ENCODE measurements at places on chromosomes 5 and 9. TPM values are rescaled to one million over a fixed set of nuclear protein-coding genes. Genes with fewer than 3 reads are reported as not detected.
A peak's percentile ranks its signal among the peaks of the same experiment; 100 is the strongest.

Gene PCDHGA11
- total RNA-seq, result 10.7 TPM

Gene GPR151
- total RNA-seq, result not detected

Gene ZBED3
- 8.0 TPM for total RNA-seq

Gene ARHGEF39
- 16.8 TPM for total RNA-seq

Gene PITX1
- total RNA-seq, result not detected

Gene GLDC
- 133 TPM for total RNA-seq

Gene ARL10
- 6.7 TPM for total RNA-seq

Gene DNAI1
- 0.19 TPM for total RNA-seq

Gene RNF145
- total RNA-seq, result 43.5 TPM

Gene SPINK4
- not detected for total RNA-seq

Gene MEIKIN
- total RNA-seq, result not detected

Gene ADGRD2
- total RNA-seq, result 0.45 TPM

Gene PIP5KL1
- 13.4 TPM for total RNA-seq

Gene HSPB3
- total RNA-seq, result not detected

DNA sequence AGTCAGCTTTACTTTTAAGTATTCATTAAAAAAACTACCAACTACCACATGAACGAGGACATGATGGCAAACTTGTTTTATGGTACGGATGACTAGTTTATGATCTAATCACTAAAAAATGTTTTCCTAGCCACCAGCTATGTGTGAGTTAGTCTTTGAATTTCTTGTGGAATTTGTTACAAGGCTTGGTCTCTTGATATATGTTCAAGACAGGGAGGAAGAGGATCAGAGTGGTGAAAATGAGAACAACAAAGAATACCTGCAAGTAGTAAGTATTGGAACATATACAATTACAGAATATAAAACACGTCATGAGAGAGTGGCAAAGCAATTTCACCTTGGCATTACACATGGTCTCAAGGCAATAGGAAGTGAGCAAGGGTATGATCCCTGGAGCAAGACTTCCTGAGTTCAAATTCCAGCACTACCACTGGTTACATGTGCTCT is 548.6 kb upstream of the TLE4 start:
- no peak for DNase-seq

- DNase-seq, result no peak
Observed at GRCh38 chr9:108269371-108269770, 586.4 kb downstream of the ACTL7B start.

- peak; percentile 70 for DNase-seq
Observed at GRCh38 chr9:111740739-111741138, 54.0 kb downstream of the SHOC1 start.

DNA sequence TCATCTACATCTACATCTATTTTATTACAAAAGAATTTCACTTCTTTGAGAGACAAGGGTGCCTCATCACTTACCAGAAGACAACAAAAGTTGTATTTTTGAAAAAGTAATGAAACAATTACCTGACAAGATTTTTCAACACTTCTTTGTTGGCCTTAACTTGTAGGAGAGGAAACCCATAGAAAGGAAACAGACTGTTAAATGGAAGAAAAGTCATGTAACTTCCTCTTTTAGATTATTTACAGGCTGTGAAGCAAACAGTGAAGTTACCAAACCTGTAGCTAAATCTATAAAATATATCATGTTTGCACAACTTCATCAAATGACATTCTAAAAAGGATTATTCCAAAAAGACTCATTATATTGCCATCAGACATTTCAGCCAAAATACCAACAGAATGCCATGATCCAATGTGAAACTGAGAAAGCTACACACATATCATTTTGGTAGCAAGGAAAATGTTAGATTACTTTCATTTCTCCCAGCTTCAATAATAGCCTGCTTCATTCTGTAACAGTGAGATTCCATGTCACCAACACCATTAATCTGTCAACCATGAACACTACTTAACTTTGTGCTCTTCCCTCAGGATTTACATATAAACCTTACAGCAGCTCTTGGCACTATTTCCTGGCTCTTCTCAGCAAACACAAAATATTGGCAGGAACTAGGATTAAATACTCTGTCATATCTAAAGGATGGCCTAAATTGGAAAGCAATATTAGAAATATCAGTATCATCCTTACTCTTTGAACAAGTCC is 122.5 kb downstream of the MCTP1 start:
- DNase-seq, result no peak

GRCh38 chr5:84635235-84636055 is 250.8 kb upstream of the EDIL3 start:
- DNase-seq, result no peak

DNA sequence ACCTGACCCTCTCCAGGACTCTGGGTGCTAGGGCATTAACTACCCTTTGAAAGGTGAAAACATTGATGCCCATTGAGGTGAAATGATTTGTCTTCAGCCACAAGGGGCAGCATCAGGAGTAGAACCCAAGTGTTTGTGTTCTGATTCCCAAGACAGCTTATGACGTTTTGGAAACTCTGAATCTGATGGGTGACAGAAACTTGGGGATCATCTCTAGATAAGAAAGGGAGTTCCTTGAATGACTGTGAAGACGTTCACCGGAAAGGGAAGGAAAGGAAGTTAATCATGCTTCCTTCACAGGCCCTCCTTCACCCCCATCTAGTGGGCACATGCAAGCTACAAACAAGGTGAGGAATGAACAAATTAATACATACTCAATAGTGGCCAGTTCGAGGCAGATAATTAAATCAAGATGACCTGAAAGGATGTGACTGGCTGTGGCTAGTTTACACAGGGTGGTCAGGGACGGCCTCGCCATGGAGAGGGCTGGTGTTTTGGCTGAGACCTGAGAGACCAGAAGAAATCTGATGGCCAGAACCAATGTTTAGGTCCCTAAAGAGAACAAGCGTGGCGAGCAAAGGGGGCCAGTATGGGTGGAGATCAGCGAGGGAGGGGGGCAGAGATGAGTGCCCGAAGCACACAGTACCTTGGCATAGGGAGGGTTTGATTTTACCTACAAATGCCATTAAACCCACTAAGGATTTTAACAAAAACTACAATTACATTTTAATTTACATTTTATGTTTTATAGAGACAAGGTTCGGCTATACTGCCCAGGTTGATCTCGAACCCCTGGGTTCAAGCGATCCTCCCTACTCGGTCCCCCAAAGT is 937 bp upstream of the SLC26A2 start:
- peak; percentile 69 for DNase-seq

- DNase-seq, result no peak
Observed at GRCh38 chr5:77356740-77357139, 135.4 kb downstream of the WDR41 start.

GRCh38 chr5:1106385-1107166 is 5.3 kb downstream of the SLC12A7 start:
- no peak for DNase-seq

- DNase-seq, result no peak
Observed at GRCh38 chr5:139251695-139252288, 41.7 kb upstream of the MATR3 start.

DNA sequence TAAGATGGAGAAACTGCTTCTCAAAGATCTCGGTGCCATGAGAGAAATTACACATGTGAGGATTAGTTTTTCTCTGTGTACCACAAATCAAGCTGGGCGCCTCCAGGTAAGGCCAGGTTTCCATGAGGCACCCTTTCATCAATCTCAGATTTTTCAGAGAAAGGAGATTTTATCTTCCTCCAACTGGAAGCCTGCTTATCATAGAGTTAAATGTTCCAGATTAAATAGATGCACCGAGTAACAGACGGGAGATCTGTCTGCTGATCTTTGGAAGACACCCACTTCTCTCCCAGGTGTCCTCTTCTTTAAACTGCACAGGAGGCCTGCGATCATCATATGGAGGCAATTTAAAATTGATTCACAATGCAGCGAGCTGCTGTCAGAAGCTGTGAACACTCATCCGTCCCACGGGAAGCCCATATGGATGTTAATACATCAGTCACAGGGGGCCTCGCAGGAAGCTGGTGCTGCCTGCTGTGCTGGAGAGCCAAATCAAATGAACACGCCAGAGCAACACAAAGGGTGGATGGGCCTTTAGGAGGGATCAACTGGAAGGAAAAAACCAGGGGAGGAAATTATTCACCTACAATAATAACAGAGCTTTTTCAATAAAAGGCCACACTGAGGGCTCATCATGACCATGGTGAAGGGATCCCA is 93.3 kb downstream of the TLE1 start:
- DNase-seq, result peak; percentile 70

DNA sequence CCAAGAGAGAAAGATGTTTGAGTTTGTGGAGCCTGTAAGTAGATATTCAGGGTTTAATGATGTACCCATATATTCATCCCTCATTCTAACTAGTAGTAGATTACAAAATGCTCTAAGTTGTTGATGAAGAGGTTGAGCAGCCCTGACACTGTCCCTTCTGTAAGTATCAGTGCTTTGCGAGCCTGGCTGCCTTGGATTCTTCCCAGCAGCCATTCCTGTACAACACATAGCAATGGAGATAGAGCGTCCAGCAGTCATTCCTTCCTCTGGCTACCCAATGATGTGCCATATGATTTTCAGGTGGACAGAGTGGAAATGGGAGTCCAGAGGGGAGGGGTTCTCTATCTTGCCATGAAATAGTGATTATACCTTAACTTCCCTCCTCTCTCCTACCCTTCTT is 124.1 kb downstream of the ARHGAP26 start:
- no peak for DNase-seq

GRCh38 chr9:95815133-95815532 is 60.4 kb upstream of the ERCC6L2 start:
- DNase-seq, result no peak

GRCh38 chr9:97753364-97753763 is 56.2 kb upstream of the XPA start:
- DNase-seq, result no peak

- DNase-seq, result no peak
Observed at GRCh38 chr9:8315211-8315610, 515.6 kb upstream of the DMAC1 start.

- no peak for DNase-seq
Observed at GRCh38 chr9:107684224-107684623, 194.7 kb upstream of the KLF4 start.

DNA sequence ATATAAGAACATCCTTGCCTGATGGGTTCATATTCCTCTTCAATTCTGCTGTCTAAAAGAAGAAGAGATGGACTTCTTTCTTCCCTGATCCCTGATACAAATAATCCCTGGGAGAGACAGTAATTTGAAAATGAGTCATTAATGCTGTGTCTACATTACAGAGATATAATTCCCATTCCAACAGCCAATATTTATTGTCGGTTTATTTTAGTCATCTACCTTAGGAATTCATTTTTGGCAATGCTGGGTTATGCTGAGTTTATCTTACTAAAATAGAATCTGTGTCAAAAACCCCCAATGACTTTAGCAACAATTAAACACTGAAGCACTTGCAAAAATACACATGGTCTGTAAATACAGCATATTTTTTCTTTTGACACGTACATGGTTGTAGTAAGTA is 23.9 kb downstream of the ZNF474 start:
- DNase-seq, result no peak

DNA sequence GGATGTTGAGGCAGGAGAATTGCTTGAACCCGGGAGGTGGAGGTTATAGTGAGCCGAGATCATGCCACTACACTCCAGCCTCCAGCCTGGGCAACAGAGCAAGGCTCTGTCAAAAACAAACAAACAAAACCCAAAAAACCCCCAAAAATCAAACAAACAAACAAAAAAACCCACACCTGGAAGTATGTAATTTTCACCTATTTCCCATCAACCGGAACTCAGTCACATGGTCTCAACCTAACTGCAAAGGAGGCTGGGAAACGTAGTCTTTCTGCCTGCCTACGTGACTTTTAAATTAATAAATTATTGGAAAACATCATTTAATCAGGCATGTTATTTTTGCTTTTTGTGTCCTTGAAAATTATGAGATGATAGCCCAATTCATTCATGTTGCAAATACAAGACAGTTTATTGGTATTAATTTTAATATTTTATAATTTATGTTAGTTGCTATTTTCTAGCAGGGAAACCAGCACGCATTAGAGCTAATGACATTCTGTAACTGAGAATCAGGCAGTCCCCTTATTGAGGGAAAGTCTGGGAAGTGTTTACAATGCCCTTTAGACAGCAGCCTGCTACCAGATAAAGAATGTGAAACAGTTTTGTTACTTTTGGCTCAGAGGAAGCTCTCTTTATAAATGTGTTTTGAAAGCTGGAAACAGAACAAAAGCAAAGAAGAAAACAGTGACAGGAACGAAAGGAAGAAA is 110.3 kb downstream of the NXNL2 start:
- peak; percentile 15 for DNase-seq

- no peak for DNase-seq
Observed at GRCh38 chr9:84481636-84482218, 141.2 kb upstream of the SLC28A3 start.

- DNase-seq, result no peak
Observed at GRCh38 chr9:138102246-138103051, 224.9 kb downstream of the CACNA1B start.

DNA sequence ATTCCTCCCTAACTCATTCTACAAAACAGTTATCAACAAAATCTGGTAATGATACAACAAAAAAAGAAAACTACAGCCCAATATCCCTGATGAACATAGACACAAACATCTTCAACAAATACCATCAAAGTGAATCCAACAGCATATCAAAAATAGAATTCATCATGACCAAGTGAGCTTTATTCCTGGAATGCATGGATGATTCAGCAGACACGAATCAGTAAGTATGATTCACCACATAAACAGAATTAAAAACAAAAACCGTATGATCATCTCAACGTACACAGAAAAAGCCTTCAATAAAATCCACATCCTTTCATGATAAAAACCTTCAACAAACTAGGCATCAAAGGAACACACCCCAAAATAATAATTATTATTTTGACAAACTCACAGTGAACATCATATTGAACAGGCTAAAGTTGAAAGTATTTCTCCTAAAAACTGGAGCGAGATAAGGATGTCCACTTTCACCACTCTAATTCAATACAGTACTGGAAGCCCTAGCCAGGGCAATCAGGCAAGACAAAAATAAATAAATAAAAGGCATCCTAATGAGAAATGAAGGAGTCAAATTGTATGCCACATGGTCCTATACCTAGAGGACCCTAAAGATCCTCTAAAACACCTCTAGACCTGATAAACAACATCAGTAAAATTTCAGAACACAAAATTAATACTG is 305.1 kb upstream of the RGMB start:
- no peak for DNase-seq

DNA sequence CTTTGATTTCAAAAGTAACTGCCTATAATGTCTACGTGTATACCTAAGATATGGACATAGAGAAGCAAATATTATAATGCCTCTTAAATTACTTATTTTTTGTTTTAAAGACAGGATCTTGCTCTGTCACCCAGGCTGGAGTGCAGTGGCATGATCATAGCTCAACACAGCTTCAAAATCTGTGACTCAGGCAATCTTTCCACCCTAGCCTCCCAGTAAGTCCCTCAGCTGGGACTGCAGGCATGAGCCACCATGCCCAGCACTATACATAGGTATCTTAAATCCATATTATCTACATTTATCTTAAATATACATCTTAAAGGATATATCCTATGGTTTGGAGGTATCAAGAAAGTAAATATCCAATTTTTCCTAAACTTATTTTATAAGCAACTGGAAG is 261.2 kb downstream of the ARL15 start:
- no peak for DNase-seq

GRCh38 chr5:157772127-157772526 is 28.6 kb downstream of the LSM11 start:
- DNase-seq, result no peak

GRCh38 chr5:14767053-14767452 is 102.5 kb downstream of the OTULIN start:
- DNase-seq, result no peak

GRCh38 chr5:143966280-143966679 is 154.3 kb downstream of the HMHB1 start:
- DNase-seq, result no peak

GRCh38 chr5:91219803-91220371 is 163.2 kb downstream of the ARRDC3 start:
- DNase-seq, result peak; percentile 56

- DNase-seq, result no peak
Observed at GRCh38 chr5:121982146-121982892, 20.5 kb downstream of the SRFBP1 start.
